ENCODE measurements at places on chromosomes 13 and 19. TPM values are rescaled to one million over a fixed set of nuclear protein-coding genes. Genes with fewer than 3 reads are reported as not detected.

GRCh38 chr13:88125055-88125454, 453.9 kb downstream of the SLITRK5 start:
- no peak for DNase-seq

GRCh38 chr13:32427852-32428580, at the start of gene N4BP2L1:
Gene N4BP2L1 (minus strand): TSS chr13:32428130. CDS start chr13:32428082, 48 bp downstream.
- peak; percentile 83 for DNase-seq

DNA sequence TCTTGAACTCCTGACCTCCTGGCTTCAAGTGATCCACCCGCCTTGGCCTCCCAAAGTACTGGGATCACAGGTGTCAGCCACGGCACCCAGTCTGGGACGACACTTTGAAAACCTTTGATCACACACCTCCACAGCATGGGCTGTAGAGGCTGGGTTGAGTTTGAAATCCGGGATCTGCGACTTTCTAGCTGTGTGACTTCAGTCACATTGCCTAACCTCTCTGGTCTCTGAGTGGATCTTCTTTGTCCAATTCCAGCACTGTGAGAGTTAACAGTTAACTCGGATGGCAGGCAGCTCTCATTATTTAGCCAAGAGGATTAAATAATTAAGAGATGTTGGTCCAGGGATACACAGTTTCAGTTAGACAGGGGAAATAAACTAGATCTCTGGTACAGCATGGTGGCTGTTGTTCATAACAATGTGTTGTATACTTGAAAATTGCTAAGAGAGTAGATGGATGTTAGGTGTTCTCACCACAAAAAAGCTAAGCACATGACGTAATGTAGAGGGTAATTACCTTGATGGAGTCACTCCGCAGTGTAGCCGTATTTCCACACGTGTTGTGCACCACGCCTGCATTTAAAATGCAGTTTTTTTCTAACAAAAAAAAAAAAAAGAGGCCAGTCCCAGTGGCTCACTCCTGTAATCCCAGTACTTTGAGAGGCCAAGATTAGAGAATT, 1.9 kb downstream of the GALP start:
- no peak for DNase-seq

GRCh38 chr13:51746802-51747201, 57.2 kb downstream of the DHRS12 start:
- no peak for DNase-seq

DNA sequence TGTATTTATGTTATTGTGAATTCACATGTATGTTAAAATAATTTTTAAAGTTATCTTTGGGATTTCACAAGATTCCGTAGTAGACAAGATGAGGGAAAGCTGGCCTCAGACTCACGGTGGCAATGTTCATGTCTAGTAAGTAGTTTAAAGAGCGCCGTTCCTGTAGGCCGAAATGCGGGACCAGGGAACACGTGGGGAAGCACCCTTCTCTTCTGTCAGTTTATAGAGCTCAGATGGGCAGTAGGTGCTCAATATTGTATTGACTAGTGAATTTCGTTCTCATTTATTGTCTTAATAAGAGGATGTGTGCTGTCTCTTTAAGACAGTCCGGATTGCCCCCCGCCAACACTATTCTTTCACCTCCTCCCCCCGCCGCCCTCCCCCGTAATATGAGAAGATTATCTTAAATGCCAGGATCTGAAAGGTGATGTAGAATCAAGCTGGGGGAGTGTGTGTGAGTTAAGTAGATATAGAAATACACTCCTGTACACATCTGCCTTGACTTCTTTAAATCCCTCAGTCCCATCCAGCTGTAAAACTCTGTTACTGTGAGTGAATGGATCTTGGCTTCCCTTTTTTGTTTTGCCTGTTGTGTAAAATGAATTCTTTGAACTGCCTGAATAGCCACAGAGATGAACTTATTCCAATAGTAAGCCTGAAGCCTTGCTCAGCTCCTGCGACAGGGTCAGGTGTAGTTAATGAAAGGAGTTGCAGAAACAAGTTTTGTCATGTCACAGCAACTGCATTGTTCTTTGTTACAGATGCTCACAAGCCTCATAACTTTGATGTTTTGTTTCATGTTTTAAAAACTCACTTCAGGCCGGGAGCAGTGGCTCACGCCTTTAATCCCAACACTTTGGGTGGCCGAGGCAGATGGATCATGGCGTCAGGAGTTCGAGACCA, 1.3 kb downstream of the LAMP1 start:
- DNase-seq = peak; percentile 43

GRCh38 chr13:83151308-83151660, 731.0 kb downstream of the SLITRK1 start:
- DNase-seq = no peak

DNA sequence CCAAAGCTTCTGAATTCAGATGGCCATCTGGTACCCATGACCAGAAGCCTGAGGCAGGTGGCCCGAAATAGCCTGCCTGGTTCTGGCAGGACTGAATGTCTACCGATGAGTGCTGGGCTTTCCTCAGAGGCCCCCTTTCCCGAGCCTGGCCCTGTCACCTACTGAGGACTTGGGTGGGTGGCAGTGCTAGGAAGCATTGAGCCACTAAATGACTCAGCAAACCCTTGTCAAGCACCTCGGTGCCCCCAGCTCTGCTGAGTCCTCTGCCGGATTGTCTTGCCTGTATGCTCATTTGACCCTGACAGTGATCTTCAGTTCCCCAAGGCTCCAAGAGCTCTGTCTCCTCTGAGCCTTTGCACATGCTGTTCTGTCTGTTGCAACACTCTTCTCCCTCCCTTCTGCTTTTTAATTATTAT, 17.9 kb downstream of the PPP1R37 start:
- DNase-seq = no peak

DNA sequence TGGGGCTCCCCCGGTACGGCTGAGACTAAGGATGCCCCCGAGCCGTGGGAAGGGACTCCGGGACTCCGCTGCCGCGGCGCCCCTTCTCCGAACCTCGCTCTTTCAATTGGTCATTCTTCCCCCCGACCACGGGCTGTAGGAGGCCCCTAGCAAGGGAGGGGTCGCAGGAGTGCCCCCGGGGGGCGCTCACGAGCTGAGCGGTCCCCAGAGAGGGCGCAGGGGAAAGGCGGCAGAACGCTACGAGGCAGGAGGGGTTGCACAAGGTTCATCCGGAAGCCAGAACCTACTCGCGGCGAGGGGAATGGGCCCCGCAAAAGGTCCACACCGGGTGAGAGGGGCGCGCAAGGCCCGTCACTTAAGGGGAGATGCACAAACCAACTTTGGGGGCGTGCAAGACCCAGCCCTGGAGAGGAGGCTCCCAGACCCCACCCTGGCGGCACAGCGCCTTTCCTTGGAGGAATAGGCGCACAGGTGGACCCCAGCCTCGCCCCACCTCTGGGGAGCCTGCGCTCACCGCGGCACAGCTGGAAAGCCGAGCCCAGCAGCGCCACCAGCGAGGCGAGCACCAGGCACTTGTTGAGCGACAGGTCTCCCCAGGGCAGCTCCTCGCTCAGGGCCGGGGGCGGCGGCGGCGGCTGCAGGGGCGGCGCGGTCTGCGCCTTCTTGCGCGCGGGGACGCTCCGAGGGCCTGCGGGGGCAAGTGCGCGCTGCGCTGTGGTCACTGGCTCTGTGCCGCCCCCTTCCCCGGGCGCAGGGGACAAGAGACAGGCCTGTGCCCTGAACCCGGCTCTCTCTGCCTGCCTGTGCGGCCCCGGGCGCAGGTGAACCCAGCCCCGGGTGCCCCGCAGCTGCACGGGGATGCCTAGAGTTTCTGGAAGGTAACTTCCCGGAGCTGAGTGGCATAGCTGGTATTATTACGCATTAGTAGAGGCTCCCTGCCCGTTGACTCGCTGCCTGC, 2.8 kb downstream of the JSRP1 start:
- peak; percentile 96 for DNase-seq

ZNF606 gene
- total RNA-seq = 16.9 TPM

Measured in H7 (cell line).